ENCODE measurements at places on chromosomes 3 and 15. TPM values are rescaled to one million over a fixed set of nuclear protein-coding genes. Genes with fewer than 3 reads are reported as not detected.

SLC6A20 gene
- polyA plus RNA-seq = 0.15 TPM

SNTN gene
- not detected for polyA plus RNA-seq

RASGRP1 gene
- 0.54 TPM for polyA plus RNA-seq

TNFSF10 gene
- polyA plus RNA-seq = 7.5 TPM

ROPN1 gene
- not detected for polyA plus RNA-seq

GOLGA6L7 gene
- polyA plus RNA-seq = not detected

ARNT2 gene
- polyA plus RNA-seq = 6.2 TPM

MYLK gene
- 23.9 TPM for polyA plus RNA-seq

NOX5 gene
- polyA plus RNA-seq = 0.30 TPM

CSPG5 gene
- polyA plus RNA-seq = 1.6 TPM

Measured in hindlimb muscle (tissue), 1 donor.